Endothelial cell of umbilical vein (primary cell): ENCODE measurements at places on chromosomes 1 and 21. TPM values are rescaled to one million over a fixed set of nuclear protein-coding genes. Genes with fewer than 3 reads are reported as not detected.

DNA sequence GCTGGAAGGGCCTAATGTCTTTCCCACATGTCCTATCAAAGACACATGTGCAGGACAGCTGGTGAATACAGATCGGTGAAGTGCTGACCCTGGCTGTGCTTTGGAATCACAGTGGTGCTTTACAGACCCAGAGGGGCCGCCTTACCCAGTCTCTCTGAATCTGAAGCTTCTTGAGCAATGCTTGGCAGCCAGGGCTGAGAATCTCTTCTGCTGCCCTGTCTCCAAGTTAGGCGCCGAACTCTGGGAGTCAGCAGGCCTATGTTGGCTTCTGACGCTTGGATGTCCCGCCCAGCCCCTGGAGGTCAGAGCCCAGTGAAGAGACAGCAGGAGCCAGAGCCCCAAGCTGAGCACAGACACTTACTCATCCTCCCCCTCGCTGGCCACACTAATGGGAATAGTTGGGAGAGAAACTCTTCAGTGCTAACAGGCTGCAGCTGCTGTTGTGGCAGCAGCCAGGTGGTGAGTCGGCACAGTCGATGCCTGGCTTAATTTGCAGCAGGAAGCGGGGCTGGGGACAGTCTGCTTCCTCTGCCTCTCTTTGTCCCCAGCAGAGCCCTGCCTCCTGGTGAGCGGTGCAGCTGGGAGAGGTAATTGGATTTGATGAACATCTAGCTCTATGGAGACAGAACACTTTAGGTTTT is 68.1 kb downstream of the URB2 start:
- DNase-seq = no peak

GRCh38 chr1:90964444-90965035 is 57.3 kb downstream of the ZNF644 start:
- DNase-seq = peak; percentile 45

ACTL8 gene
- not detected in 2 replicates for total RNA-seq

TMPRSS3 gene
- total RNA-seq = not detected in 2 replicates
